Myocyte (in vitro differentiated cells): ENCODE measurements at places on chromosomes 11 and 22. TPM values are rescaled to one million over a fixed set of nuclear protein-coding genes. Genes with fewer than 3 reads are reported as not detected.

DNA sequence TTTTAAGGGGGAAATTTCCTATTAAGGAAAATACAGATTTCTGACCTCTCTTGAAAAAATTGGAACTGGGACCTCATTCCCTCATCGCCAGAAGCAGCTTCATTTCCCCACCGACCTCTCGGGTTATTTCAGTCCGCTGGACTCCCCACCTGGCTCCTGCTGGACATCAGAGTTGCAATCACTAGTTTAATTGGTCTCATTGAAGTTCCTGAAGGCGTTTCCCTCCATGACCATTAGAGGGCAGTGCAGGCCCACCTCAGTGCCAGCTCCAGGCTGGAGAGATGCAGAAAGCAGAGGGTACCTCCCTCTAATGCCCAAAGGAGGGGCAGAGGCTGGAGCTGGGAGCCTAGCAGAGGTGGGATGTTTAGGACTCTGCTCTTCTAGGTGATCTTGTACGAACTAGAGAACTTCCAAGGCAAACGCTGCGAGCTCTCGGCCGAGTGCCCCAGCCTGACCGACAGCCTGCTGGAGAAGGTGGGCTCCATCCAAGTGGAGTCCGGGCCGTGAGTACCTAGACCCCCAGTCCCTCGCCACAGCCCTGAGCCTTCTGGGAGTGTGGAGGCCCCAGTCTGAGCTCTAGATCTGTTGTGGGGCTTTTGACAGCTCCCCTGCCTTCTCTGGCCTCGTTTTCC, 2.7 kb downstream of the CRYBB3 start:
- peak; percentile 82 for DNase-seq

DNA sequence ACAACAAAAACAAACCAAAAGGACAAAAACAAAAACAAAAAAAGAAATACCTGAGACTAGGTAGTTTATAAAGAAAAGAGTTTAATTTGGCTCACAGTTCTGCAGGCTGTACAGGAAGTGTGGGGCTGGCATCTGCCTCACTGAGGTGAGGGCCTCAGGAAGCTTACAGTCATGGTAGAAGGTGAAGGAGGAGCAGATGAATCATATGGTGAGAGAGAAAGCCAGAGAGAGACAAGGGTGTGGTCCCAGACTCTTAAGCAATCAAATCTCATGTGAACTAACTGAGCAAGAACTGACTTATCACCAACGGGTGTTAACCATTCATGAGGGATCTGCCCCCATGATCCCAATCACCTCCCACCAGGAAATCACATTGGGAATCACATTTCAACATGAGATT, 58.8 kb upstream of the ZBED5 start:
- no peak for DNase-seq

GRCh38 chr22:38085501-38085900, 1.5 kb upstream of the SLC16A8 start:
- no peak for DNase-seq

CARD18 gene
- not detected in 2 replicates for total RNA-seq

CEND1 gene
- 0.53 and 0.94 TPM in 2 replicates for total RNA-seq
